ENCODE measurements at places on chromosomes 2 and 18. TPM values are rescaled to one million over a fixed set of nuclear protein-coding genes. Genes with fewer than 3 reads are reported as not detected.

STPG4 gene
- total RNA-seq: 0.16 TPM

SERPINB7 gene
- 1.4 TPM for total RNA-seq

TMEM178A gene
- 0.40 TPM for total RNA-seq

SIGLEC15 gene
- total RNA-seq: not detected

CHRND gene
- not detected for total RNA-seq

Data from esophagus mucosa (tissue), 1 donor.